ENCODE measurements at places on chromosomes 1 and 21. TPM values are rescaled to one million over a fixed set of nuclear protein-coding genes. Genes with fewer than 3 reads are reported as not detected.

DNA sequence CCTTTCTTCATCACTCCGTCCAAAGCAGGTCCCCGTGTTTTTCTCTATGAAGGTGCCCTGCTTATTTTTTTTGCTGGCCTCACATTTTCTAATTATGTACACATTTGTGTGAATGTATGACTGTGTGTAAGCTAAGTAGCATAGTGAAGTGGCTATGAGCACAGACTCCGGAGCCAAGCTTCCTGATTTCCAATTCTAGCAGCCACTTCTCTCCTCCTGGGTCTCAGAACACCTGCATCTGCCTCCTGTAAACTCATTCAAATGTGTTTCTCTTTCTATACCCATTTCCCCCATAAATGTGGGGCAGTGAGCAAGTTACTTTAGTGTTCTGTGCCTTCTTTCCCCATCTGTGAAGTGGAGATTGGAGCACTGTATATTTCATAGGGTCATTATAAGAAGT, 2.1 kb downstream of the SLAMF6 start:
- DNase-seq: no peak

- DNase-seq: no peak
These were observed 161.8 kb upstream of the PDE4B start for GRCh38 chr1:65630855-65631254.

DNA sequence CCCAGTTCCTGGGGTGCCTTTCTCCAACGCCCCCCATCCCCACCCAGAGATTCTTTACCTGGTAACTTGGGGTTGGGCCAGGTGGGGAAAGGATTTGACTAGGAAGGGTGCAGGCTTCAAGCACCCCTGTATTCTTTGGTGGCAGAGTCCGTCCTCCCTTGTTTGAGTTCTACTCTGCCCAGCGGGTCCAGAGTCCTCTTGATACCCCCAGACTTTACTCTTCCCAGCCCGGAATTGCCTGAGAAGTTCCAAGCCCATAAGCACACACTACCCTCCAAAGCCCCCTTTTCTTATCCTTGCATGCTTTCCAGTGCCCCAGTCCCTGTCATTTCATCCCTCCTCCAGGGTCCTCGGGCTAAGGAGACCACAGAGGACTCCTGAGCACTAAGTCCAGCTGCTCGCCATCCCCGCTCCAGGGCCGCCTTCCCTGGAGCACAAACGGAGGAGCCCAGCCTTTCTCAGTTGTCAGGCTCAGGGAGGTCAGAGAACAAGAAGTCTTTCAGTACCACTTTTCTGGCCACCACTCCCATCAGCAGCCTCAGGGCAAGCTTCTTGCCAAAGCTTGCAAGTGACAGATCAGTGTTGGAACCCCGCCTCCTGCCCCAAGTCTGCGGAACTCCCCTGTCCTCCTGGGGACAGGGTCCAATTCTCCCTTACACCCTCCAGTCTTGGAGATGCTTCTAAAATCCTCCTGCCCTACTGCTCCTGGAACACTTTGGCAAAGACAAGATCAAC, 12.2 kb downstream of the SLC45A3 start:
- DNase-seq: no peak

DNA sequence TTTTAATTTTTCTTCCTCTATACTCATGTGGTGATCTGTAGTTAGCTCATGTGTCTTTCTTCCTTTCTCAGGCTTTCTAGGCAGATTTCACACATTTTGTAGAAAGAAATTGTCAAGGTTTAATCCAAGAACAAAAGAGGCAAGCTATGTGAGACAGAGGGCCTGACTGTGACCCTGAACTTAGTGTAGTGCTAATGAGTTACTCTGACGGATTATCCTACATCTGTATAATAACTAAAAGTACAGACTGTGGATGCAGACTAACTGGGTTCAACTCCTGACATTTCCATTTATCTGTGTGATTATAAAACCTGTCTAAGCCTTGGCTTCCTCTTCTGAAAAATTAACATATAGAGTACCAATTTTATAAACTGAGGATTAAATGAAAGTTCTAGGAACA, 40.7 kb downstream of the MIGA1 start:
- no peak for DNase-seq

GRCh38 chr1:154158307-154159125, 3.6 kb upstream of the NUP210L start:
- DNase-seq: no peak

- no peak for DNase-seq
These were observed 635.2 kb downstream of the SMYD3 start for GRCh38 chr1:245871915-245872314.

DNA sequence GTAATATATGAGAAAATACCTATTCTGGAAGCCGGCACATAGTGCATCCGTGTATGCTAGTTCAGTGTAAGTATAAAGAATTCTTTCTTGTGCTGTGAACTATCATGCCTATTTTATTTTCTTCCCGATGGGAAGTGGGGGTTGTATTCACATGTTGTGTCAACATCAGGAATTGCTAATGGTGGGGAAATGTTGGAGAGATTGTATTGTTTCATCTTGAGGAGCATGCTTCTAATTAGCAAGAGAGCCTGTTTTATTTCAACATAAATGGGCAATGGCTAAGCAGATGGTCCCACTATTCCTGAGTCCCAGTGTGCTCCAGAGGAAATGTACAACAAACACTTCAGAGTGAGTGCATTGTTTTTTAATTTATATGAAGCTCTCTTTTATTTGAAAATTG, 485.2 kb downstream of the PLPP3 start:
- no peak for DNase-seq

- DNase-seq: no peak
These were observed 86.1 kb downstream of the RRAGC start for GRCh38 chr1:38773483-38773882.

- no peak for DNase-seq
These were observed 192.2 kb downstream of the TRABD2B start for GRCh38 chr1:47805018-47805417.

DNA sequence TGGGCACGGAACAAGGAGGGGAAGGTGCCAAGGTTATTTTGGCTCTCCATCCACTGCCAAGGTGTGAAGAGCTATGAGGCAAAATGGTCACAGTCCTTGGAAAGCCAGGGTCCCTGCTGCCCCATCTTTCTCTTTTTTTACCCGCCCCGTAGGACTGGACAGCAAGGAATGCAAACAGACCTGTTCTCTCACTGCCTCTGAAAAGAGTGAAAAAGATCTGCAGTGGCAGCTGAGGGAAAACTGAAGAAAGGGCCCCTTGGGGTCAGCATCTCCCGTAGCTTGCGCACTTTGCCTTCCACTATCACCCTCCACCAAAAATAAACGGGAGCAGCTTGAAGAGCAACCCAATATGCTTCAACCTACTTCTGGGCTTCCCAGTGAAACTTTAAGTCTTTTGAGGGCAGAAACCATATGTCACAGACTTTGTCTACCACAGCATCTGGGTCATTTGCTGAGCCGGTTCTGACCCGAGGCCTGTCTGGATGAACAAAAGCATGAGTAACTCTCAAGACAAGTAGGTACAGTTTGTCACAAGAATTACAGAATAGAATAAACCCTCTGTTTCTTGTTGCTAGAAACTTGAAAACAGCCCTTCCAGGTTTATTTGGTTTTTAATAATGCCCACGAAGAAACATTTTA, 9.4 kb upstream of the KIF14 start:
- DNase-seq: no peak

GRCh38 chr1:34946211-34946610, 16.8 kb upstream of the DLGAP3 start:
- DNase-seq: no peak

Gene ZBTB21
- total RNA-seq: 19.9 TPM

Gene PSRC1
- 46.2 TPM for total RNA-seq

Gene HUNK
- total RNA-seq: 11.3 TPM

Gene EDARADD
- total RNA-seq: 14.8 TPM
